ENCODE measurements at places on chromosomes 1 and 21.

DNA sequence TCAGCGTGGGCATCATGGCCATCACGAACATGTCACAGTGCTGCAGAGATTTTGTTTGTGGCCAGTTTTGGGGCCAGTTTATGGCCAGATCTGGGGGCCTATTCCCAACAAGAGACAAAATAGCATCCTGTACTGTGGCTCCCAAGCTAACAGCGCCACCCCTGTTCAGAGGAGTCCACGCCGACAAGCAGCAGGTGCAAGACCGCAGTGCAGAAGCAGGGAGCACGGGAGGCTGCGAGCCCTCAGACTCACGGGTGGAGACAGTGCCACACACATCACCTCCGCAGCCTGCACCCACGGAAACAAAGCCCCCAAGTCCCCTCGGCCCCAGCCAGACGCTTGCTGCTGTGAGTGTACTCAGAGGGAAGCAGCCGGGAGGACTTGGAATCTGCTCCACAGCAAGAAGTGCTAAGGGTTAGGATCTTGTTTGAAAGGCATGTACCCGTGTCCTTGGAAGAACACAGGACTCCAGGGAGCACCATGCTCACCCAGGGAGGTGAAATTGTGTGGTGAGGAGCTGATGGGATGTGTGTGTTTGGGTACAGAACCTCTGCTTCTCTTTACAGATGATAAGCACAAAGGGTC is 7.1 kb downstream of the TCP10L start:
- DNase-seq = no peak

DNA sequence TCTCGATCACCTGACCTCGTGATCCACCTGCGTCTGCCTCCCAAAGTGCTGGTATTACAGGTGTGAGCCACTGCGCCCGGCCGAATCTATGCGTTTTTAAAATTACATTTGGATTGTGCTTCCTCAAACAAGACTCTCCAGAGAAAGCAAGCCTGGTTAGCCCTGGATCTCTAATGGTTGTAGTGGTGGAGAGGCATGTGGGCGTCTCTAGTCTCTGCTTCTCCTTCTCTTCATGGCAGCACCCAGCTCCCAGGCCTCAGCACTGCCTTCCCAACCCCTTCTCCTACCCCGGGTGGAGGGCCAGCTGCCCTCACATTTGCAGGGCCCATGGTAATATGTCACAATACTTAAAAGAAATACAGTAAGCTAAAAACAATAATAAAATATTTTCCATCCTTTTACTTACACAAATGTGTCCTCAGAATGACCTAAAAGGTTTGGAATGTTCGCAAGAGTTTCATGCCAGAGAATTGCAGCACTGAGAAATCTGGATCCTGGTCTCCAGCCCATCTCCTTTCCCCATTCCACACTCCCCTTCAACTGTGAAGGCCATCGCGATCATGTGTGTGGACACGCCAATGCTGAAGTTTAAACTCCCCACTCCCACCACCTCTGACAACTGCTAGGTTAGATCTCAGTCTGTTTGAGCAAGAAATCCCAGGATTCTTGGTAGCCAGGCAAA is 7.0 kb downstream of the OR14I1 start:
- DNase-seq = no peak

DNA sequence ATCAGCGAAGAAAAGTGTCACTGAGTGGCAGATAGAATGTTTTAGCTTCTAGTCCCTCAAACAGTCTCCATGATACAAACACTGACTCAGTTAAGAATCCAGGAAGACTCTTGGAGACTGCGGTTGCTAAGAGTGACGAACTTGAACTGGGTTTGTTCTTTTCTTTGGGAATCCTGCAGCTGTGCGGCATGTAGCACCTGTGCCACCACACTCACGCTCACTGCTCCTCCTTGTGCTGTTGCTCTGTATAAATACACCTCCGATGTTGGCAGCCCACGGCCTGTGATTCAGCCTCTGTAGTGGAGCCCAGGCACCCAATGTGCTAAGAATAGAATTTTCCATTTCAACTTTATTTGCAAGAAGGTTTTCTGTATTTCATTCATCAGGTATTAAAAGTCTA is 5.5 kb upstream of the PPIE start:
- DNase-seq = peak; percentile 85

GRCh38 chr21:21051109-21052055 is 53.2 kb downstream of the NCAM2 start:
- DNase-seq = no peak

All from head of caudate nucleus (tissue), 42 donors.